ENCODE measurements at places on chromosomes 7 and 10.

DNA sequence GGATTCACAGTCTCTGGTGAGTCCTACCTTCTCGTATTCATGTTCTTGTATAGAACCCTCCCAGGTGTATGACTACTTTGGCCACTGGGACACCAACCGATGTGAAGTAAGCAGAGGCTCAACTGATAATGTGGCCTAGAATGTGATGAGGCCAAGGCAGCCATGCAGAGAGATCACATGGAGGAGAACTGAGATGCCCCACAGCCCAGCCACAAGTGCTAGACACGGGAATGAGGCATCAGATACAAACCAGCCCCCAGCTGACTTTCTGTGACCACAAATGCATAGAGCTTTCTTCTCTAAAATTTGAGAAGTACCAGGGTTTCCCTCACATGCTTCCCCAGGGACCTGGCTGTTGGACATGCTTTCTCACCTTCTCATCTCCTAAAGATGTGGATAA is 375.7 kb downstream of the CCSER2 start:
- DNase-seq: no peak

DNA sequence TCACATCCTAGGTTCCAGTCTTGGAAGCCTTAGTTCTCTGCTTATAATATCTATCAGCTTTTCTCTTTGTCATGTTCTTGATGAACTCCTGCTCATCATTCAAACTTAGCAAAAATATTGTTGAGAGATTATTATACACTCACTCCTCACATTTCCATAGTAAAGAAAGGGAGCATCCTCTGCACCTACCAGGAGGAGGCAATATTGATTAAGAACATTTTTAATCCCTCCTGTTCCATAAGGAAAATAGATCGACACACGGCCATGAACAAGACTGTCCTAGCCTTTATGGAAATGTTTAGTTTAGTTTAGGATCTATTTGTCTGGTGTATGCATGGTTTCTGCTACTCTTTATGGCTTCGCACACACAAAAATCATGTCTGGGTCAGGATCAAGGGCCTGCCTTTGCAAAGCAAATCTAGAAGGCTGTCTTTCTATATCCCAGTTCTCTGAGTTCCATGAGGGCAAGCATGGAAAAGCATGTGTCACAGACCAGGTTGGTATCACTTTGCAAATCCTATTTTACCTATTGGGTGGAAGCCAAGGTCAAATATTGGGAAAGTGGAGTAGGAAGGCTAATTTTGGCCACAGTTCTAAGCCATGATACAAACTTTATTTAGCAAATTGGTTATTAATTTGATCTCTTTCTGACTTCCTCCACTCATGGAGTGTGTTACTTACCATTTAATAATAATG is 164.4 kb downstream of the MDFIC start:
- no peak for DNase-seq

DNA sequence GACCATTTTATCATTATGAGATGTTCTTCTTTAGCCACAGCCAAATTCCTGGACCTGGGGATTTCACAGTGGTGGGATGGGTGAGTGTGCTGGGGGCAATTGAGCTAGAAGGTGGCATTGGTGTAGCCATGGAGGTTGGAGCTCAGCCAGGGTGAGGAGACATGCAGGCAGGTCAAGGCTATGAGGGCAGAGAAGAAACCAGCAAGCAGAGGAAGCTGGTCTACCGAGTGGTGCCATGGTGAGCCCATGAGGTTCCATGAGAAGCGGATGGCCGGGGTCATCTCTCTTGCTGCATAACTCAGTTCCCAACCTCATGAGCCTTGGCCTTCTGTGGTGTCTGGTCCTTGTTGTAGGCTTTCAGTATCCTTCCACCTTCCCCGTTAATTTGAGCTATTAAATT is 91.4 kb downstream of the CARD11 start:
- no peak for DNase-seq

- DNase-seq: no peak
These were observed 74.0 kb downstream of the SLC16A9 start for GRCh38 chr10:59635502-59636290.

DNA sequence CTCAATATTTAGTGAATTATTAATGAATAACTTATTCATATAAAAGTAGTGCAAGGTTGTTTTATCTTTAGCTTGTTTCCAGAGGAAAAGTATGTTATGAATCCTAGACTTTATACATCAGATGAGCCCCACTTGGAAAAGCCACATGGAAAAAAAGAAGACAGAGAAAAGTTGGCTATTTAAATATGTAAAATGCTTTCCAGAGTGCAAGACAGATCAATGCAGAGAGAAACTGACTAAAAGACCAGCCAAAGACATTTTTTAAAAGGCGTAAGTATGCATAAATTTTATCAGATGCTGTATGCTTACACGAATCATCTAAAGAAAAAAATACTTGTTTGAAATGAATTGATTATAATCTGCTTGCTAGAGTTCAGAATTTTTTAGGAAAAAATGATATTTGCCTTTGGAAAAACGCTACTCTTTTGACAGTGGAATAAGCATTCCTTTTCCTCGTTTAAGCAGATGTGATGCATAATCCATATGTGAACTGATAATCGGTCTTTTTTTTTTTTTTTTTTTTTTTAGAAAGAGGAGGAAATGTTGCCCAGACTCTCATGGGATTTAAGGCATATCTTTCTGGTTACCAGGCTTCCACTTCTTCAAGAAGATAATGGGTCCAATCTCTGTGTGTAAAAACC is 70.7 kb downstream of the RELN start:
- no peak for DNase-seq

DNA sequence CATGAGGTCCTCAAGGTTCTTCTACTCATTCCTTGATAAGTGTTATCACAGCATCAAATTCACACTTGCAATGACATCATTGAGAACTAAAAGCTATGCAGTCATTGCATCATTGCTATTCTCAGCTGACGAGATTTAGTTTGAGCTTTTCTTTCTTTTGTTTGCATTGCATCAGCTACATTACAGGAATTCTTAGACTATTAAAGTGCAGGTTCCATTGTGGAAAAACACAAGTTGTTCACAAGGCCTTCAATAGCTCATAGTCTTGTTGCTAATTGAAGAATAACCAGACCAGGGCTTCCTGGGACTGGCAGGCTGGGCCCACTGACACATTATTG is 139.3 kb downstream of the CXCL12 start:
- DNase-seq: no peak

DNA sequence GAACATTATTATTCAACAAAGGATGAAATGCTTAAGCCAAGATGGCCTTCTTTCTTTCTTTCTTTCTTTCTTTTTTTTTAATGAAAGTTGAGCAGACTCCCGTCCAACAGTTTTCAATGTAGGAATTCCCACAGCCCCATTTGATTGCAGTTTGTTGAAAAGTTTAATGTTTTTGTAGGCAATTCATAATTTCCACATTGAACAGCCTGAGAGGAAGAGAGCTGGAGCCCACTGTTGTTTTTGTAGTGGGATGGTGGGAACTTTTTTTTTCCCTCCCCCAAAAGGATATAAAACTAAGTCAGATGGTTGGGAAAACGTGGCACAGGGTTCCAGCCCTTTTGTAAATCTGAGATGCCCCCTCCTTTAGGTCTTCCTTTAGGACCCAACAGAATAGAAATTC is 86.6 kb downstream of the TCF7L2 start:
- no peak for DNase-seq

DNA sequence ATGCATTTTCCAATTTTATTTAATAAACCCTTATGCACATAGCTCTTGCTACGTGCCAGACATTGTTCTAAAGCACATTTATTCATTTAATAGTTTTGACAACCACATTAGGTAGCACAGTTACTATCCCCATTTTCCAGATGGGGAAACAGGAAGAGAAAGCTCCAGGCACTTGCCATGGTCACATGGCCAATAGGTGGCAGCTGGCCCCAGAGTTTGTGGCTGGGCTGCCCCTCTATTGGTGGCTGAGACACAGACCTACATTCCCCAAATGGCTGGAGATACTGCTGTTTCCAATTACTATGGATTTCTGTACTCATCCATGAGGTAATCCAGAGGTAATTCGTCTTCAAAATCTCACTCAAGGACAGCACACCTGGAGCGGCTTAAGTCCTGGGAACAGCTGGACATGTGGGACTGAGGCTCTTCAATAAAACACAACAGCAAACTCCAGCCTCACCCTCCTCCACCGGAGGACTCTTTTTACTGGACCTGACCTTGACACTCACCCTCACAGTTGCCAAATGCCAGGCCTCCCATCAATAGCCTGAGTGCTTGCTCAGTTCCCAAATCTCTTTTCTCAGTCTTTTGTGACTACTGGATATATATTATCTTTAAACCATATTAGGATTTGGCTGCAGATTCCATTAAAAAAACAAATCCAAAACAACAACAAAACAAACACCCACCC is 106.1 kb downstream of the CLEC2L start:
- DNase-seq: no peak

DNA sequence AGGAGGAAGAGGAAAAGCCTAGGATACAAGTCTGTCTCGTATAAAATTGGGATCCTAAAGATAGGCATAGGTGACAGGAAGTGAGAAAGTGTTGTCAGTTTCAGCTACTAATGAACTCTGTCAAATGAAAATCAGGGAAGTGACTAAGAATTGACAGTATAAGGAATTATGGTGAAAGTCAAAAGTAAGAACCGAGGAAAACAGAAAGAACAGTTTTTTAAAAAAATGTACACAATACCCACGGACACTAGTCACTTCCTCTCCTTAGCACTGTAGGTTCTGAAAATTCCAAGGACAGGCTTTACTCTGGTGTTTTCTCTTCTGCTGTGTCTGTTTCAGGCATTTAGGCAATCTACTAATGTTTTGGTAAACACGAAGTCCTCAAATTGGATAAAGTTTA is 42.3 kb downstream of the ATAD1 start:
- DNase-seq: no peak

GRCh38 chr10:10824591-10825148 is 193.0 kb upstream of the CELF2 start:
- no peak for DNase-seq

- no peak for DNase-seq
These were observed 1.2 kb downstream of the CACUL1 start for GRCh38 chr10:118753331-118754228.

DNA sequence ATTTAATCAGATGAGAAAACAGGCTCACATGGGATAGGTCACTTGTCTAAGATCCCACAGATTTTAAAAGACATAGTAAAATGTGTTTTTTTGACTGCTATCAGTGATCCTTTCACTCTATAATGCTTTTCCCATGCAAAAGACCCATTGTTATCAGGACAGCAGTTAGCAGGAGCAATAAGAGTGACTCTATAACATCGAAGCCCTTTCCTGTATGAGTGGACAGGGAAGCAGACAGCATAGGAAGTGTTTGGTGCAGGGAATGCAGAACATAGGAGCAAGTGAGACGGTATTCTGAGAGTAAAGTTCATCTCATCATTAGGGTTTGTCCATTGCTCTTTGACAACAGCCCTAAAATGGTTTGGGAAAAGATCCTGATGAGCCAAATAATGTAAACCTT is 68.5 kb downstream of the SLC25A13 start:
- DNase-seq: no peak

DNA sequence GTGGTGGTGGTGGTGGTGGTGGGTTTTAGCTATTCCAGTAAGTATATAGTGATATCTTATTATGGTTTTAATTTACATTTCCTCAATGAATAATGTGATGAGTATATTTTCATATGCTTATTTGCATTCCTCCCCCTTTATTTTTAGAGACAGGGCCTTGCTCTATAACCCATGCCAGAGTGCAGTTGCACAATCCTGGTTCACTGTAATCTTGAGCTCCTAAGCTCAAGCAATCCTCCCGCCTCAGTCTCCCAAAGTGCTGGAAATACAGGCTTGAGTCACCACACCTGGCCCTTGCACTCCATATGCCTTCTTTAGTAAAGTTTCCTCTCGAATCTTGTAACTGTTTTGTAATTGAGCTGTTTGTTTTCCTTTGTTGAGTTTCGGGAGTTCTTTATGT is 577.7 kb upstream of the AUTS2 start:
- DNase-seq: no peak

GRCh38 chr7:105691680-105692564 is 110.6 kb upstream of the EFCAB10 start:
- no peak for DNase-seq

DNA sequence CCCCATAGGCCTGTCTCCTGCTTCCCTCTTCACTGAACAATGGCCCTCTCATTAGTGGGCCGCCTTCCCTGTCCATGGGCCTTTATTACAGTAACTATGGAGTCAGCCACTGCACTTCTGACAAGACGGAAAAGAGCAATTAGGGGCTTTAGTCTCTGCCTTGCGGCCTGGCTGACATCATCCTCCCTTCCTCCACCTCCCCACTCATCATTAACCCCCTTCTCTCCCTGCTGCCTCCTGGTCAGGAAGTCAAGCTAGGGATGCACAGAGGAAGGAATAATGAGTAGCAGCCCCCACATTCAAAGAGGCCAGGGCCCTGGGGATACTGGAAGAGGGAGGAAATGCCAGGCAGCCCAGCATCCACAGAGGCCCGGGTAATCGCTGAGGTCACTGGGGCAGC is 101.6 kb upstream of the PLXNA4 start:
- no peak for DNase-seq

DNA sequence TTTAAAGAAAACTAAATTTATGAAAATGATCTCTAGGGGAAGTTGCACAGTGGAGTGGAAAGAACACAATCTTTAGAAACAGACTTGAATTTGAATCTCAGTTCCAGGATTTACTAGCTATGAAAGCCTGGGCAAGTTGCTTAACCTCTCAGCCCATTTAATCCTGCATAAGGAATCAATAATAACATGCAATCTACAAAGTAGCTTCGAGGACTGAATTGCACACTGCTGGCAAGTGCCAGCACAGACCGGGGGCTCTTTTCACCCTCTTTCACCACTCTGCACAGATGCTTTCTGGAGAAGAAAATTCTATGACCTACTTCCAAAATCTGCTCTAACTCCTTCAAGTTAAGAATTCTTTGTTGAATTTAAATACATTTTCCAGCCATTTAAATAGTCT is 63.4 kb upstream of the ANK3 start:
- DNase-seq: no peak

GRCh38 chr10:127874671-127875448 is 17.9 kb downstream of the CLRN3 start:
- DNase-seq: no peak

GRCh38 chr7:45384499-45384898 is 189.7 kb upstream of the ADCY1 start:
- no peak for DNase-seq

GRCh38 chr7:82156168-82156567 is 287.4 kb downstream of the CACNA2D1 start:
- DNase-seq: peak; percentile 42

DNA sequence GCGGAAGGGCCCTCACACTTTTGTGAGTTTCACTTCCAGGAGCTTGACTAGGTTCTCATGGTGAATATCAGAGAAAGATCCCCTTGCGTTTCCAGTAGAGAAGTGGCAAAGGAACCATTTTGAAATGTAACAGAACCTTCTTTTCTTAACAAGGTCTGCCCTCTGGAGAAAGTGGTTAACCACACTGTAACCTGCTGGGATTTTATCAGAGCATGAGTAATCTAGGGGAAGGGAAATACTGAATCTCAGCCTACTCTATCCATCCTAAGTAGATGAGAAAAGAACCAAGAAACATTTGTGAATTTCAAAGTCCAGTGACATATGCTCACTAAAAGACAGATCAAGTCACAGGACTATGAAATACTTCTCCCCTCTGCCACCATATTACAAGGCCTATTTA is 235.5 kb downstream of the ZEB1 start:
- DNase-seq: no peak
